ENCODE measurements at places on chromosomes 6 and 20. TPM values are rescaled to one million over a fixed set of nuclear protein-coding genes. Genes with fewer than 3 reads are reported as not detected.

The SPATA2 gene
- total RNA-seq = 1.7 TPM

The OR2H1 gene
- not detected for total RNA-seq

The CDC5L gene
- total RNA-seq = 17.4 TPM

The PLEKHG1 gene
- 9.6 TPM for total RNA-seq

The AAR2 gene
- 21.2 TPM for total RNA-seq

The PRND gene
- total RNA-seq = under 0.01 TPM

The COL11A2 gene
- total RNA-seq = under 0.01 TPM

The POM121L2 gene
- total RNA-seq = not detected

The GPR63 gene
- 0.68 TPM for total RNA-seq
